ENCODE measurements at places on chromosomes 12 and 14.

GRCh38 chr12:138898-139534 is 72.4 kb downstream of the IQSEC3 start:
- no peak for DNase-seq

GRCh38 chr12:99453836-99454538 is 193.6 kb upstream of the GARIN6 start:
- DNase-seq = no peak

DNA sequence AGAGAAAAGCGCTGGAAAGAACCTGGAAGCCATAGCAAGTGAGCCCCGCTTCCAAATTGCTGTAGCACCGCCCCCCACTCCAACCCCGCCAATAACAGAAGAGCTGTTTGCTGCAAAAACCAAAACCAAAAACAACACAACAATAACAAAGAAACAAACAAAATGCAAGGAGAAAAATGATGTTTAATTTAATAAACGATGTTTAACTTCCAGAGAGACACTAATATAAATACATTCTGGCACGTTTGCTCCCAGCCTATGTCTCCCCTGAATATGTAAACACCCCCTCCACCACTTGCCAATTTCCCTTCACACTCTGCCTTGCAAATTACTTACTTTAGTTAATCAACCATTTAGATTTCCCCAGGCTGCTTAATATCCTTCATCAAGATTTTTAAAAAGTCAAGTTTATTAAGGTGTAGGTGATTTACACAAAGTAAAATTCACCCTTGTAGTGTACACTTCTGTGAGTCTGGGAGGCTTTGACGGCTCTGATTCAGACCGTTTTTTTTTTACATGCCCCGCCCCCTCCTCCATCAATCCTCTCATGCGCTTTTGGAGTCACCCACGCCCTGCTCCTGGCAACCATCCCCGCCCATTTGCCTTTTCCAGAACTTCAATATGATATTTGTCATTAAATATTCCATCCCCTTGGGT is 482 bp upstream of the IFI27L2 start:
- no peak for DNase-seq

DNA sequence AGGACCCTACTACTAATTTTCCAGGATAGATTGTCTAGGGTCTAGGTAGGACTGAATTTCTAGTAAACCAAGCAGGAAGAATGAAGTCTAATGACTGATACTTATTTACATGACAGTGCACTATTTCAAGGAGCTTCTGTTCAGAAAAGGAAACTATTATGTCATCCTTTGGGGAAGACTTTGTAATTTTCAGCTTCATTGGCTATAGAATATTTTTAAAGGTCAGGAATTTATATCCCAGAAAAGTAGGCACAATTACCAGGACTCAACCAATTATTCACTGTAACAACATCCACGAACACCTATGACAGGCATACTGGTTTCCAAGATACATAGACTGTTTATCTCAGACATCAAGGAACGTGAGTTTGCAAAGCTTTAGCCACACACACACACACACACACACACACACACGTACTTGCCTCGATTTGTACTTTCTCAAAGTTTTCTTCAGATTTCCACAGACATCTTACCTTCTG is 23.2 kb downstream of the OR6S1 start:
- no peak for DNase-seq

GRCh38 chr12:89468648-89469326 is 55.8 kb downstream of the GALNT4 start:
- no peak for DNase-seq

GRCh38 chr12:56721721-56722120 is 3.4 kb downstream of the NACA start:
- no peak for DNase-seq

DNA sequence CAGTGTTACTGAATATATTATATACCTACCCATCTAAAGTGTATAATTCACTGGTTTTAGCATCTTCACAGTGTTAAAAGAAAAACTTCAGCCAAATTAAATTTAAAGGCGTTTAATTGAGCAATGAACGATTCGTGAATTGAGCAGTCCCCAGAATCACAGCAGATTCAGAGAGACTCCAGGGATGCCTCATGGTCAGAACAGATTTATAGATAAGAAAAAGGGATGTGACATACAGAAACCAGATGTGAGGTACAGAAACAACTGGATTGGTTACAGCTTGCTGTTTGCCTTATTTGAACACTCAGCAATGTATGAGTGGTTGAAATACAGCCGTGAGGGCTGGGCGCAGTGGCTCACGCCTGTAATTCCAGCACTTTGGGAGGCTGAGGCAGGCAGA is 84.6 kb downstream of the WNK1 start:
- no peak for DNase-seq

- no peak for DNase-seq
Measured at GRCh38 chr12:121261398-121261797, 35.1 kb downstream of the CAMKK2 start.

Measured in AG09319 (cell line).